ENCODE measurements at places on chromosomes 1 and 21. TPM values are rescaled to one million over a fixed set of nuclear protein-coding genes. Genes with fewer than 3 reads are reported as not detected.

Gene CRNN
- 6.6 TPM for total RNA-seq

Gene CDC42BPA
- 25.8 TPM for total RNA-seq

Gene ATP5IF1
- 286 TPM for total RNA-seq

Gene MYBPH
- total RNA-seq, result not detected

Gene TTC3
- total RNA-seq, result 64.1 TPM

Gene MPC2
- total RNA-seq, result 23.6 TPM

Gene E2F2
- total RNA-seq, result 0.38 TPM

Gene KIFAP3
- 15.7 TPM for total RNA-seq

Gene DNALI1
- 0.26 TPM for total RNA-seq

Gene NAV1
- total RNA-seq, result 1.4 TPM

Gene CCDC28B
- total RNA-seq, result 2.9 TPM

Gene RIMS3
- 0.26 TPM for total RNA-seq

Gene PTPN14
- 33.0 TPM for total RNA-seq

Gene PIK3R3
- total RNA-seq, result 4.0 TPM

Gene IL6R
- 70.0 TPM for total RNA-seq

Gene RNU1-3
- total RNA-seq, result 5,262 TPM

Gene PPM1J
- total RNA-seq, result 4.0 TPM

Gene MAN1C1
- total RNA-seq, result under 0.01 TPM

Gene PPCS
- 52.4 TPM for total RNA-seq

Gene WNT9A
- total RNA-seq, result 7.3 TPM
